ENCODE measurements at places on chromosomes 2 and 18.

DNA sequence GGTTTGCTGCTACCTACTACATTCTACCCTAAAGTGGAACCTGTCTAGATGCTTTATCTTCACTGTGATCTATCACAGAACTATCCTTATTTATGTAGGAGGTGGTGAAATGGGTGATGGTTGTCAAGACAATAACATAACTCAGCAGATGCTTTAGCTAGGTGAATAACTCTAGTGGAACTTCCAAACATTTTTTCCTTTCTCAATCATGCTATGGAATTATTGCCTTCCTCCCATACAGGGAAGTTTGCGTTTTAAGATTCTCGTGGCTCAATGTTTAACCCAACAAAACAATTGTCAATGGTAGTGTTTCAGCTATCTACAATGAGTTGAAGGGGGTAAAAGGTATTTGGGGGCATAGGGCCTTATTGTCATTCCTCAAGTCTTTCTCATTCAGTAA lies 82.6 kb upstream of the GLI2 start:
- no peak for DNase-seq
- H3K4me3 ChIP-seq, result no peak overlapping the region
- H3K27me3 ChIP-seq, result peaks cover 34% of the 10 kb centered on the region
- no peaks in the 10 kb centered on the region for H3K36me3 ChIP-seq

DNA sequence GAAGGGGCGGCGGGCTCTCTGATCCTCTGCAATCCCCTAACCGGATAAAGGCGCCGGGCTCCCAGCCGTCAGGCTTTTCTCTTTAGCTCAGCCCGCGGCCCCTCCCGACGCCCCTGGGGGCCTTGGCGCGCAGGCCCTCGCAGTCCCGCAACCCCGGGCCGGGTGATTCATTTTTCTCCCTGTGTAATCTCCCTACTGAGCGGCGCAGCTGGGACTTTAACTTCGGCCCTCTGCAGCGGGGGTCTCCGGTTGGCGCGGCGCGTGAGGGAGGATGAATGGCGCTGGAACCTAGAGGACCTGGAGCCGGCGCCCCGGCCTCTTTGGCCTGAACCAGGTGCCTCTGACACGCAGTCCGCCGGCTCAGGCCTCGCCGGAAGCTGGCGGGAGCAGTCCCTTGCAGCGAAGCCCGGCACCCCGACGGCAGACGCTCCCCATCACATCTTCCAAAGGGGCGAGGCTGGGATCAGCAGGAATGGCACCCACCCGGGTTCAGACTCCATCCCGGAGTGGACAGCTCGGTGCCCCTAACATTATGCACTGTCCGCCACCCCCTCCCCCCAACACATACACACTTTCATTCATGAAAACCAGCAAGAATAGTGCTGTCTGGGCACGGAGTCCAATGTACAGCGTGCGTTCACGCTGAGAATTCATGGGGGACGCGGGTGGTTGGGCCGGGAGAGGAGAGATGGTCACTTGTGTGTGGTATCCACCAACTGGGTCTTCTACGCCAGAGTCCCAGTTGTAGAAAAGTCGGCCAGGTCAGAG lies 1.2 kb downstream of the CNGA3 start:
- no peak overlapping the region for H3K4me3 ChIP-seq
- H3K27me3 ChIP-seq, result peaks cover 35% of the 10 kb centered on the region
- H3K4me1 ChIP-seq, result peaks cover 16% of the 10 kb centered on the region

GRCh38 chr2:222883420-222883819 lies 22.6 kb downstream of the ACSL3 start:
- no peaks in the 10 kb centered on the region for H3K27me3 ChIP-seq
- no peak overlapping the region for H3K4me3 ChIP-seq
- no peaks in the 10 kb centered on the region for H3K4me1 ChIP-seq
- no peak overlapping the region for H3K27ac ChIP-seq
- no peak for DNase-seq
- H3K36me3 ChIP-seq, result peaks cover 3% of the 10 kb centered on the region

- H3K36me3 ChIP-seq, result peaks cover 20% of the 10 kb centered on the region
- H3K27ac ChIP-seq, result no peak overlapping the region
- H3K4me3 ChIP-seq, result no peak overlapping the region
- H3K27me3 ChIP-seq, result no peaks in the 10 kb centered on the region
- H3K4me1 ChIP-seq, result peaks cover 3% of the 10 kb centered on the region
- DNase-seq, result no peak
Observed at GRCh38 chr18:24071779-24072178, 57.2 kb downstream of the TTC39C start.

- no peaks in the 10 kb centered on the region for H3K27me3 ChIP-seq
- H3K4me1 ChIP-seq, result no peaks in the 10 kb centered on the region
- H3K4me3 ChIP-seq, result no peak overlapping the region
- no peaks in the 10 kb centered on the region for H3K36me3 ChIP-seq
- H3K27ac ChIP-seq, result no peak overlapping the region
Observed at GRCh38 chr2:193963472-193964119, 1693.4 kb upstream of the SLC39A10 start.

GRCh38 chr2:4762951-4763376 lies 929.2 kb upstream of the SOX11 start:
- no peak overlapping the region for H3K4me3 ChIP-seq
- no peak overlapping the region for H3K27ac ChIP-seq

DNA sequence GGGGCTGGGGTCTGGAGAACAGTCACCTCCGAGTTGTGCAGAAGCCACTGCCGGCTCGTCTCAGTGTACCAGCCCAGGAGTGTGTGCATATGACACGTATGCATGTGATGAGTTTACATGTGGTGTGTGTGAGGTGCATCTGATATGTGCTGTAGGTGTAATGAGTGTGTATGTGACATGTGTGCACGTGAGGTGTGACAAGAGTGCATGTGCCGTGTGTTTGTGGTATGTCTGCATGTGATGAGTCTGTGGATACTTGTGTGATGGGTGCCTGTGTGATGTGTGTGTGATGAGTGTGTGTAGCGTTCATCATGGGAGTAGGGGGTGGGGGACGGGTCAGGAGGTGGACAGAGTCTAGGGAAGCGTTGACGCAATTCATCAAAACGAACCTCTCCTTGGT lies 12.8 kb downstream of the NTSR2 start:
- peaks cover 11% of the 10 kb centered on the region for H3K27me3 ChIP-seq
- no peak overlapping the region for H3K27ac ChIP-seq
- DNase-seq, result no peak
- H3K4me3 ChIP-seq, result no peak overlapping the region

- no peak overlapping the region for H3K4me3 ChIP-seq
- H3K27ac ChIP-seq, result no peak overlapping the region
- H3K4me1 ChIP-seq, result no peaks in the 10 kb centered on the region
- no peak for DNase-seq
- H3K36me3 ChIP-seq, result no peaks in the 10 kb centered on the region
- no peaks in the 10 kb centered on the region for H3K27me3 ChIP-seq
Observed at GRCh38 chr2:101657787-101658186, 39.7 kb upstream of the MAP4K4 start.

DNA sequence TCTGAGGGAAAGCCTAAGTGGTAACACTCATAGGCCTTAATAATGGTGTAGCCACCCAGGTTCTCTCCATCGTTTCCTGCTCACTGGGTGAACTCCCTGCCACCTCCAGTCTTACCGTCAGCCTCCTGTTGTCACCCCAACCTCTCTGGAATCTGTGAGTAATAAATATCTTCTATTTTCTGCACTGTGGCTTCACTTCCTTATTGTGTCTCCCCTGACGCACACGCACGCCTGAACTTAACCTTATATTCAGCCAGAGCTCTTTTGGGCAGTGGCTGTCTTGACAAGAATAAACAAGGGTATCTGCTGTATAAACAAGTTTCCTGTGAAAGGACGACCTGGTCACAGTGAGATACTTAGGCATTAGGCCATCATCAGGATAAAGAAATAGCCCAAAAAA lies 467.2 kb downstream of the SPAG16 start:
- no peak overlapping the region for H3K27ac ChIP-seq
- no peak for DNase-seq
- no peaks in the 10 kb centered on the region for H3K4me1 ChIP-seq
- H3K36me3 ChIP-seq, result no peaks in the 10 kb centered on the region

DNA sequence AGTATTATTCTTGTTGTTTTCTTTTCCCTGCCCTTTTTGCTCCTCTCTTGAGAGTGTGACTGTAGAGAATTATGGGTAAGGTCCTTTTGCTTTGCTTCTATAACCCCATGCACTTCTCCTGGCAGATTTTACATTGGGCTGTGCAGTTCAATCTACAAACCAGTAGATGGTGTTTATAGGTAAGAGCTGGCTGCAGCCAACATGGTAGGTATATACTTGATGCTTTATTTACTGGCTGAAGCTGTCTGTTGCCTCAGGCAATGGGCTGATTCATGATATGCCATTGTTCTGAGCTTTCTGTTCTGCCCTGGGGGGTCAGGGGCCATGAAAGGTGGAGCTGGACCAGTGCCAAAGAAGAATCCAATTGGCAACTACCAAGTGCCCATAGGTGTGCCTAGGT lies 48.3 kb upstream of the MYL1 start:
- H3K27ac ChIP-seq, result no peak overlapping the region
- H3K4me1 ChIP-seq, result no peaks in the 10 kb centered on the region
- no peaks in the 10 kb centered on the region for H3K36me3 ChIP-seq

- no peaks in the 10 kb centered on the region for H3K36me3 ChIP-seq
- no peaks in the 10 kb centered on the region for H3K27me3 ChIP-seq
Observed at GRCh38 chr18:9039441-9040071, 62.9 kb upstream of the NDUFV2 start.
